ENCODE measurements at places on chromosomes 16 and 17.

GRCh38 chr17:59785091-59785799 lies 77.8 kb downstream of the VMP1 start:
- no peak for DNase-seq

DNA sequence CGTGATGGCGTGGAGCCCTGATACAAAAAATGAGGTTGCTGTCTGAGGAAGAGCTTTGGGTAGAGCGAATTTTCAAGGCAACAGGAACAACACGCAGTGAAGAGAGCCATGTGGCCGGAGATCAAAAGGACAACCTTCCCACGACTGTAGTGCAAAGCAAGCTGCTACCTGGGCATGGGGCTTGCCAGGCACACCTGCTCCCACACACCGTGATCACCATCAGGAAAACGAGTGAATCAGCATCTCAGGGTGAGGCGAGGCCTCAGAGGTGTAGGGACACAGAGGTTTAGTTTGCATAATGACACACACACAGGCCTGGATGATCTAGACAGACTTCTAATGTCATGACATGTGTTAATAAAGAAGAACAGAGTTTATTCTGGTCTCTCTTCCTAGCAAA lies 65.7 kb downstream of the PARN start:
- no peak for DNase-seq

DNA sequence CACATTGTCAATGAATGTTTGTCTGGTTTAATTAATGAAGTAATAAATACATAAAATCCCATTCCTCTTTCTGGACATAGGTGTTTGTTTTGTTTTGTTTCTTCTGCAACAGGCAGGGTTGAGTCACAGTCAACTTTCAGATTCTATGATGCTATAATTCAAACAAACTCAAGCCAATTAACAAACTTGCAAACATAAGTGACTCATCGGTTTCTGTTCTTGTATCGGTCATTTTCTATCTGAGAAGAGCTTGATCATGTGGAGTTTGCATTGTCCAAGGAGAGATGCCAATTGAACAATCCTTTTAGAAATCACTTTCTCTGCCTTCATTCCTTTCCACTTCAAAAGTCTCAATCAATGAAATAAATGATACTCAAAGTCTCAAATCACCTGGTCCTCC lies 294.2 kb upstream of the C16orf82 start:
- DNase-seq, result no peak

- peak; percentile 50 for DNase-seq
These were observed 172.0 kb upstream of the CIBAR2 start for GRCh38 chr16:85284141-85284817.

DNA sequence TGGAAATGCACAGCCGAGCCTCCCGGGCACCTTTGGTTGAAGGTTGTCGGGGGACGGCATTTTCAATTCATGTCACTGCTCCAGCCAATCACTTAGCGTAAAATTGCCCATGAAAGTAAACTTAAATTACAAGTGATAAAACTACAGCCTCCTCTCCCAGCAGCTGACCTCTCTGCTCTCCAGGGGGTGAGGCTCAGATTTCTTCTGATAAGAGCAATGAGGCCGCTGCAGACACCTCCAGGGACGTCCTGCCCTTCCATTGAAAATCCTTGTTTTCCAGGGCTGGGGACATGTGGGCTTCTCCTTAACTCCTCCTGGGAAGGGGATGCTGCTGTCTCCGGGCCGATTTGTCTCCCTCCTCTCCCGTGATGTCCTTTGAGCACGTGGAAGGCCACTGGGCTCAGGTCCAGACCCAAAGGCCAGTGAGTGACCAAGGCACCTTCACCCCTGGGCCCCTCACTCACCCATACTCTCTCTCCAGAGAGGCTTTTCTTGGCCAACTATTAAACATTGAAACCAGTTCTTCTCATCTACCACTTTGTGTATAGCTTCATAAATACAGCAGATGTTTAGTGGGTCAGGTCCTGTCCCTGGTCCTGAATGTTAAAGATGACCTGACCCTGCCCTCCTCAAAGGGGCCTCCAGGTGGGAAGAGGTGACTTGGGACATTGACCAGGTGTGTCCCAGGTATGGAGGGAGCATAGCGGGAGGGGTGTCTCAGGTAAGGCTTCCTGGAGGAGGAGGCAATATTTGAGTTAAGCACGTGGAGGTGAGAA lies 52.3 kb downstream of the MGAT5B start:
- DNase-seq, result no peak

DNA sequence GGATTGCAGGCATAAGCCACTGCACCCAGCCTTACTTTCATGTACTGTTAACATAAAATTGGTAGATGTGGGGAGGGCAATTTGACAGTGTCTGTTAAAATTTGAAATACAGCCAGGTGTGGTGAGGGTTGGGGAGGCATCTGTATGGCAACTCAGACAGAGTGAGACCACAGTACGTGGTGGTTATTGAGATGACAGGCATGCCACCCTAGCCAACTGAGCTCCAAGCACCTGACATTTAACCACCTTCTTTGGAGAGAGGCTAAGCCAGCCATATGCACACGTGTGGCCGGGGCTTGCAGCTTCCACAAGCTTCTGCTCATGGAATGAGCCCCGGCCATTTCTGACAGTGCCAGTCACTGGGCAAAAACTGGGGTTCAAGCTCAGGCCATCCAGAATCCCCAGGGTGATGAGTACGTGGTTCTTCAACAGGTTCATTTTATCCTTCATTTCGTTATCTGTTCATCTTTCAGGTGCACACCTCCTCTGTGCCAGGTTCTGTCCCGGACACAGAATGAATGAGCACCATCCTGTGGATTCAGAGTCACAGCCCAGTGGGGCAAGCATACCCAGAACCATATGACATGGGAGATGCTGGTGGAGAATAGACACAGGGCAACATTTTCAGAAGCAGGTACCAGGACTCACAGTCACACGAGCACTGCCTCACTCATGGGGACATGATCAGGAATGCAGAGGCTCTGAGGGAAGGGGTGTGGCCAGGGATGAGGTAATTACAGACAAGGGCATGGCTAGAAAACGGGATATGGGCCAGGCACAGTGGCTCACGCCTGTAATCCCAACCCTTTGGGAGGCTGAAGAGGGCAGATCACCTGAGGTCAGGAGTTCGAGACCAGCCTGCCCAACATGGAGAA lies 36.2 kb downstream of the C16orf82 start:
- no peak for DNase-seq

GRCh38 chr16:17641990-17642389 lies 171.2 kb upstream of the XYLT1 start:
- DNase-seq, result no peak

DNA sequence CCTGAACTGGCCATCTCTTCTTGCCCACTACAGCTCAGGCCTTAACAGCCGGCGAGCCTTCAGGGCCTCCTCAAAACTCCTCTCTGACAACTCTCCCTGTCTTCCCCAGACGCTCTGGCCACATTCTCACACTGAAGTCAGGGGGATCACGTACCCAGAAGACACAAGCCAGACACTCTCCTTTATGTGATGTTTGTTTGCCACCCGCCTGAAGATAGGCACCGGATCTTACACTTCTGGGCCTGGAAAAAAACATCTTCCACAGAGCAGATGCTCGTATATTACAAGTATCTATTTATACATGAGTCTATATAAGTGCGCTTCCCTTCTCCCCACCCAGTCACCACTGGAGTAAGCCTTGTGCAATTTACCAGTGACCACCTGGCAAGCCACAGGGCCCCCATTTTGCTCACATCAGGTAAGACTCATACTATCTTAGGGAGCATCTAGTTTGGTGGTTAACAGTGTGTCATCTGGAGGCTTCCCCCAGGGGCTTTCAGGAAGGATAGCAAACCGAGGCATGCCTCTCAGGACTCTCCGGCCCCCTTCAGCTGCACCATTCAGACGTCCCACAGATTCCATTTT lies 349.4 kb downstream of the SOX9 start:
- no peak for DNase-seq

DNA sequence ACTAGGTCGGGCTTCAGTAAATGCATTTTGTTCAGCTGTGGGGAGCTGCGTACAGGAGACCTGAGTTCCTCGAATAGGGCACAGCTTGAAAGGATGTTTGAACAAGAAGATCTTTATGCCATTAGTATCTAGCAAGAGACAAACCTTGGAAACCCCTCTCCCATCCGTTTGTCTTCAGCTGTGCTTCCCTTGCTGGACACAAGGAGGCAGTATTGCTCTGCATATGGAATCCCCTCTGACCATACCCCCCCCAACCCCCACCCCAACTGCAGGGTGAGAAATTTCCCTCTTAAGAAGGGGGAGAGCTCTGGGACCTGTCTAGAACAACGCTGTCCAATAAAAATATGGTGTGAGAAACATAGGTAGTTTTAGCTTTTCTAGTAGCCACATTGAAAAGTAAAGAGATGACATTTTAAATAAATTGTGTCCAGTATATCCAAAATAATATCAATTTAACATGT lies 1.6 kb downstream of the MRM1 start:
- no peak for DNase-seq

DNA sequence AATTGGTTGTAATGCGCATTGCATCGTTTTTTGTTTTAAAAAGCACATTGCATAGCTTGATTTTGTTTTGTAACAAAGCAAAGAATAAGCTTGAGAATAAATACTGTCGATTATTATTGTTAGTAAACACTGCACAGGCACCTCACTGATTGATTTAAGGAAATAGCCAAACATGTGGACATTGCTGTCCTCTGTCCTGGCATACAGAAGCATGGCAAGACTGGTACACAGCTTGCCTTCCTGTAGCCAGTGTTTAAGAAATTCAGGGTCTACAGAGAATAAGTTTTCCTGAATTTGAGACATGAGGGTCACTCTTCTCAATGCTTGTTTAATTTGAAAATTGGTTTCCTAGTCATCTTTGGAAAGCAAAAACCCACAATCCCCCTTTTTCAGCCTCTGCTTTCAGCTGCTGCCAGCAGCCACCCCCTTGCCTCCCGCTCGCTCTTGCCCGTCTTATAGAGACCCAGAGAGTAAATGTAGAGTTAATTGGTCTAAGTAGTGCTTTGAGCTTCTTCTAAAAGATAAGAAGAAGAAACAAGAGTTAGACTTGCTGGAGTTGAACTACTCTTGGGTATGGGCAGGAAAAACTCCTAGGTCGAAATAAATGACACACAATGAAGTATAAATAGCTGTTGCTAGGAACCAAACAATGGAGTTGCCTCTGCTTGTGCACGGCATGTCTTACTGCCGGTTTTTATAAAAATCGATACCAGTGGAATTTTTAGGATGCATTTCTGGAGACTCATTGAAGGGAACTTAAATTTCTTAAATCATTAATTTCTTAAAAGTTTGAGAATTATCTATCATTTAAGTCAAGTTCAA lies 116.6 kb downstream of the MRTFB start:
- DNase-seq, result no peak

- no peak for DNase-seq
These were observed 43.6 kb downstream of the NFATC3 start for GRCh38 chr16:68128577-68129305.

DNA sequence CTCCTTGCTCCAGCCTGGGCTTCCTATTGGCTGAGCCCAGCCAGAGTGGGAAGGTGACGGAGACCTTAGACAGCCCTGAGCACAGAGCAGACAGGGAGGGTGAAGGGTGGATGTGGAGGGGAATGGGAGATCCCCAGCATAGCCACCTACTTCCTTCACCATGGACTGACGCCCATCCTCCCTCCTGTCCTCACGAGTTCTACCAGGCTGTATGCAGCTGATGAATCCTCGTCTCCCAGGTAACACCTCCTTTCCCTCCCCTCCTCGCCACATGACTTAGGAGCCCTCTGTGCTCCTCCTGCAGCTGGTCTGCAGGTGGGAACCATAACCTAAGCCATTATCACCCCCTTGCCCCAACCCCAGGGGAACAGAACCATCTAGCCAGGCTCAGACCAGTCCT lies 9.0 kb upstream of the CRHR1 start:
- no peak for DNase-seq

- DNase-seq, result no peak
These were observed 2.6 kb upstream of the ANKFN1 start for GRCh38 chr17:56150649-56151048.

DNA sequence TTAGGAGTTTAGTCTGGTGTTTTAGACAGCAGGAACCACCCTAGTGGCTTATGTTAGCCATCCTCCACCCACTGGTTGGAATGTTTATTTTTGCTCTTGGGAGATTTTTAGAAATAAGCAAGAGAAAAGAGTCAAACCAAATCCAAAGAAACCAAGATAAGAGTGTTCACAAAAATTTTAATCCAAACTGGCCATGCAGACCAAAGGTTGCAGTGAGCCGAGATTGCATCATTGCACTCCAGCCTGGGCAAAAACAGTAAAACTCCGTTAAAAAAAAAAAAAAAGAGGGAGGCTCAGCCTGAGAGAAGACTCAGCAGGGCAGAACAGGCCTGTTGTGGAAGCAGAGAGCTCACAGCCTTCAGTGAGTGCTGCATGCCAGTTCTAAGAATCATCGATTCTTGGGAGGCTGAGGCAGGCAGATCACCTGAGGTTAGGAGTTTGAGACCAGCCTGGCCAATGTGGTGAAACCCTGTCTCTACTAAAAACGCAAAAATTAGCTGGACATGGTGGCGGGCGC lies 12.2 kb upstream of the C16orf54 start:
- no peak for DNase-seq

- DNase-seq, result no peak
These were observed 39.6 kb downstream of the SLC39A11 start for GRCh38 chr17:73052923-73053322.

DNA sequence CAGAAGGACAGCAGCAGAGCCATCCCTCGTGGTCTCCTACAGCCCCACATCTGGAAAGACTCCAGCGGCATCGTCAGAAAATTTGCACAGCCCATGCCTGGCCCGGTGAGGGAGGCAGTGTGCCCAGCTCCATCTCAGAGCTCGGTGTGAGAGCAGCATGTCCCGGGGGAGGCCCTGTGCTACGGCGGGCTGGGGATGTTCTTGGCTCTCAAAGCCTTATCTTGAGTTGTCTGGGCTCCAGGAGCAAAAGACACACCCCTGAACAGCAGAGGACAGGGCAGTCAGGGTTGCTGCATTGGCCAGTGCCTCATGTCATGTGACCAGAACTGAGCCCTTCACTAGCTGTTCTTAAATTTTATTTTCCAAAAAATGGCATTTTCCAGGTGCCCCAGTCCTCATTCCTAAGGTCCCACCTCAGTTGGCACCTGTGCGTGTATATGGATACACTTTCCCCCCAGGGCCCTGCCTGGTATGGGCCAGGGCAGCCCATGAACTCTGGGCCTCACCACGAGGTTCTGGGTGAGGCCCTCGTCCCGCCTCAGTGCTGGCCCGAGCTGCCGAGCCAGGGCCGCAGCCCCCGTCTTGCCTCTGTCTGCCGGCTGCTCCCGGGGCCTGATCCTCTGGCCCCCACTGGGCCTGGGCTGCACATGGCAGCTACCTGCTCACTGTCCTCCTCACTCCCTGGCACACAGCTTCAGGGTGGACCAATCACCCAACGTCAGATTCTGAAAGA lies 3.0 kb downstream of the NUDT16L1 start:
- no peak for DNase-seq

GRCh38 chr17:37507111-37507510 lies 17.4 kb downstream of the DUSP14 start:
- no peak for DNase-seq

DNA sequence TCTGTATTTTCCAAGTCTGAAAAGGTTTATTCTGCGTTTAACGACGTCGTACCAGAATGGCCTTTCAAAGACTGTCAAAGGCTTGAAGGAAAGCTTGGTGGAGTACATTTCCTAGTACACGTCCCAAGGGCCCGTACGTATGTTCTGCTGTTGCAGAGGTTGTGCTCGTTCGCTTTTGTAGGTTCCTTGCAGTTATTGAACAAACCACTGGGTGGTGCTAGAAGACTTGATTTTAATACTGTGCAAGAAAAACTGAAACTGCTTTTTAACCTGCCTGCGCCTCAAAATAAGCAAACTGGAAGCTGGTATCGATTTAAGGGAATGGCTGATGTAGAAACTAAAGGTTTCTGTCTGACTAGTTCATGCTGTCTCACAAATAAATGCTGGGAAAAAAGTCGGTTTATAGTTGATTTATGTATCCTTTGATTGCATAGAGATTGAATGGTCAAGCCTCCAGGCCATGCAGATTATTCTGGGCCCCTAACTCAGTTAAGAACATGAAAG lies 54.6 kb downstream of the USP10 start:
- DNase-seq, result peak; percentile 20

GRCh38 chr17:39144416-39144840 lies 7.0 kb downstream of the PLXDC1 start:
- no peak for DNase-seq
